Dermis blood vessel endothelial cell (primary cell): ENCODE measurements at places on chromosomes 12 and 14. TPM values are rescaled to one million over a fixed set of nuclear protein-coding genes. Genes with fewer than 3 reads are reported as not detected.

CAND1 gene
- total RNA-seq: 110 and 162 TPM in 2 replicates

TEX52 gene
- total RNA-seq: not detected in 2 replicates

KLHL33 gene
- total RNA-seq: 0.09 and 0.17 TPM in 2 replicates

- DNase-seq: peak; percentile 50
These were observed 588 bp downstream of the PIK3C2G start for GRCh38 chr12:18261906-18262305.

DNA sequence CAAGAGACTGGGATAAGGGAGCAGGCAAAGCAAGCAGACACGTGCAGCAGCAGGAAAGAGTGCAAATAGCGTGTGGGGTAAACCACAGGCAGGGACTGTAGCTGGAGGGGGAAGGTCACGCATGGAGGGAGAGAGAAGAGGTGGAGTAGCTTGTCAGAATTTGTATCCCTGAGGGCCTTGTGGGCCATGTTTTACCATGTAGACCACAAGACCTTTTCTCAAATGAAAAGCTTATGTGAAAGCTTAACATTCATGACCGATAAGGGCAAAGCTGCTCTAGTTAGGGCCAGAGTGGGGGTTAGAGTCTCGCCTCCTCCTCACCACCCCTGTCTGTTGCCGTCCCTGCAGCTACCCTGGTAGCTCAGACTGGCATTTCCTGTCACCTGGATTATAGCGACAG is 152.9 kb upstream of the E2F7 start:
- DNase-seq: no peak

- no peak for DNase-seq
These were observed 212.5 kb upstream of the RTL1 start for GRCh38 chr14:101116065-101116464.

DNA sequence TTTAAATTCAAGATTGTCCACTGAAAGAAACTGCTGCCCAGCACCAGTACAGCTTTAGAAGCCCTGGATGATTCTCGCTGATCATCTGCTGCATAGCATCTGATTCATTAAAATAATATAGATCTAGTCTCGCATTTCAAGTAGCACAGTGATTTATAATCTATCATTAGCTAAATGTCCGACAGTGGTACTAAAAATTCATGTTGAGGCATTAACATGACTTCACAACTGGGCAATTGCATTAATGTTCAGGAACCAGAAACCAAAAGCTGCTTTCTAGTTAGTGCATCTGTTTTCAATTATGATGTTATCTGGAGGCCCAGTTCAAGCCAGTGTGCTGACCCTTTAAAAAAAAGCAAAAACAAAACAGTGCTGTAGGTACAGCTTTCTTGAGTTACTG is 1987.2 kb upstream of the SEL1L start:
- no peak for DNase-seq

- no peak for DNase-seq
These were observed 92.5 kb downstream of the BCL11B start for GRCh38 chr14:99179506-99179905.

DNA sequence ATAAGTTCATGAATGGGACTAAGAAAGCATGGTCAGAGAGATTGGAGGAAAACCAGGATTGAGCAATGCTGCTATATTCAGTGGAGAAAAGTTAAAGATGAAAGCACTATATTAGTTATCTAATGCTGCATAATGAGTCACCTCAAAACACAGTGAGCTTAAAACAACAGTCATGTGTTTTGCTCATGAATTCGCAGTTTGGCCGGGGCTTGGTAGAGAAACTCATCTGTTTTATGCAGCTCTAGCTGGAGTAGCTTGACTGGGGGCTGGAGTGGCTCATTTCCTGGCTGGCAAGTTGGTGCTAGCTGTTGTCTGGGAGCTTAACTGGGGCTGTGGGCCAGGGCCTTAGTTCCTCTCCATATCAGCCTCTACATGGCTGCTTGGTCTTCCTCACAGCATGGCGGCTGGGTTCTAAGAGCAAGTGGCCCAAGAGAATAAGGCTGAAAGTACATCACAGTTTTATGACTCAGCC is 90.1 kb downstream of the ADCK1 start:
- DNase-seq: peak; percentile 32

DNA sequence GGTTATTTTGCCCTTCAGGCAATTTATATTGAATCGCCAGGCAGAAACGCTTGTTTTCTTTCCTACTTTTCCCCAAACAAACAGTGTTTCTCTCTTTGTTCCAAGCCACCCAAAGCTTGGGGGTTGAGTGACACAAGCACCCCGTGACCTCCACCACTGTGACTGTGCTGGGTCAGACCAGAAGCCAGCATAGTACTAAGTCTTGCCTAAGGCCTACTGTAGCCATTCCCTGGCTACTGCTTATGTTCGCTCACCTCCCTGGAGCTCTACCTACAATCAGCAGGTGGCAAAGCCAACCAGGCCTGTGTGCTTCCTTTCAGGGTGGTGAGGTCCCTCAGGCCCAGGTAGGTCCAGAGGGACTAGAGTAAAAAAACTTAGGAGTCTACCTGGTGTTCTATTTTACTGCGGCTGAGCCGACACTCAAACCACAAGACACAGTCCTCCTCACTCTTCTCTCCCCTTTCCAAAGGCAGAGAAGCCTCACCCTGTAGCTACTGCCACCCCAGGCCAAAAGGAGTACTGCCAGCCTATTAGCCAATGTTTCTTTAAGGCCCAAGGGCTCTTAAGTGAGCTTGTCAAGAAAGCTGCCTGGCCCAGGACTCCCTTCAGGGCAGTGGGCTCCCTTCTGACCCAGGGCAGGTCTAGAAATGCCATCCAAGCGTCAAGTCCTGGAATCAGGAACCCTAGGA is 411.8 kb upstream of the MIS18BP1 start:
- DNase-seq: no peak

DNA sequence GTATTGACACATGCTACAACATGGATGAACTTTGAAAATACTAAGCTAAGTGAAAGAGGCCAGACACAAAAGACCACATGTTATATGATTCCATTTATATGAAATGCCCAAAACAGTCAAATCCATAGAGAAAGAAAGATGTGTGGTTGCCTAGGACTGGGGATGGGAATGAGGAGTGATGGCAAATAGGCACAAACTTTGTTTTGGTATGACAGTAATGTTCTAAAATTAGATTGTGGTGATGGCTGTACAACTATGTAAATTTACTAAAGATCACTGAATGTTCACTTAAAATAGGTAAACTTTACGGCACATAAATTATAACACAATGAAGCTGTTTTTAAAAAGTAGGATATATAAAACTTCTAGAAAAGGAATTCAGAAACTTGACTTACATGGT is 41.7 kb downstream of the PPP1R13B start:
- DNase-seq: no peak

- DNase-seq: peak; percentile 97
These were observed 50.3 kb upstream of the SRSF5 start for GRCh38 chr14:69716478-69717187.

- peak; percentile 30 for DNase-seq
These were observed 32.2 kb upstream of the RIN3 start for GRCh38 chr14:92481386-92481785.

DNA sequence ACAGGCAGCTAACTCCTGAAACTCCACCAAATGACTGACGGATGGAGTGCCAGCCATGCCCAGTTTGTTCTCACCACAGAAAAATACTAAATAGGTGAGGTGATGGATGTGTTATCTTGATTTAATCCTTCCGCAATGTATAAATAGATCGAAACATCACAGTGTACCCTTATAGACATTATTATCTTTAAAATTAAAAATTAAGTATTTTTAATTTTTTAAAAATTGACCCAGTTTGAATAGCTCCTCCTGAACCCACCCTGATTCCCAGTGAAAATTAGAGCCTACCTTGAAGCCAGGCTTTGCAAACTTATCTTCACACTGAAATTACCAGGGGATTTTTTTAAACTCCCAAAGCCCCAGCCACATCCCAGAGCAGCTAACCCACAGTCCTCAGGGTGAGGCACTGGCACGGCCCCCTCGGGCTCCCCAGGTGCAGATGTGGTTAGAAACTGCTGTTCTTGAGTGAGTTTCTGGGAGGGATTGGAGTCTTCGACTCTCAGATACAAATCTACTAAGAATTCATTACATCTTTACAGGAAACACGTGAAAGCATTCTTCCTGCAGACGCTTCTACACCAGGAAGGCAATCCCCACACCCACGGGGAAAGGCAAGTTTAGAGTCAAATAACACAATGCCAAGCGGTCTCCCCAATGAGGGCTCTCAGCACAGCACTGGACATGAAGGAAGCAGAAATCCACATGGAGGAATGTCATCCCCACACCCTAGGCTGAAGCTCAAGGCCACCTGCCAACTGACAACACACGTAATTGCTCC is 126.4 kb downstream of the RIMBP2 start:
- DNase-seq: no peak
